ENCODE measurements at places on chromosomes 4 and X.

GRCh38 chr4:83828601-83829000, 292.7 kb downstream of the GPAT3 start:
- DNase-seq = no peak

DNA sequence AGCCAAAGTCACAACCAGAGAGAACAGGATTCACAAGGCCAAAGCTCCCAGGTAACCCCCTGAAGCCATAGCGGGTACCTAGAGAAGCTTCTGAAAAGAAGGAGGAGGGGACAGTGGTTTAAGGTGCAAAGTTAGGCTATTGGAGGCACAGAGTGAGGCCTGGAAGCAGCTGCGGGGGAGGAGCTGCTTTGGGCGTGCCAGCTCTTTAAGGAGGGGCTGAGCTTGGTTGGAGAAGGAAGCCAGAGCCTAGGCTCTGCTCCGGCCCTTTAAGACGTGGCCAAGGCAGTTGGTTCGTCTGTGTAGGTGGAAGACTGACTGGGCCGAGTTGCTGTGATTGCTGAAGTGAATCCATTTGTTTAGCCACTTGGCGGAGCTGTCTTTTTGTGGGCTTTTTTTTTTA, 1.5 kb downstream of the KLF8 start:
- DNase-seq = no peak

GRCh38 chrX:19443869-19444526, 71.3 kb downstream of the MAP3K15 start:
- no peak for DNase-seq

- DNase-seq = no peak
Measured at GRCh38 chr4:25986807-25987206, 72.8 kb downstream of the SMIM20 start.

- no peak for DNase-seq
Measured at GRCh38 chr4:67674098-67674497, 26.9 kb downstream of the UBA6 start.

GRCh38 chr4:153480704-153481103, 14.5 kb downstream of the TMEM131L start:
- DNase-seq = no peak

- no peak for DNase-seq
Measured at GRCh38 chr4:161892951-161893350, 270.8 kb downstream of the FSTL5 start.

GRCh38 chr4:24002330-24002966, 112.6 kb upstream of the PPARGC1A start:
- DNase-seq = no peak

- no peak for DNase-seq
Measured at GRCh38 chr4:93261207-93261606, 567.3 kb upstream of the ATOH1 start.

- DNase-seq = peak; percentile 50
Measured at GRCh38 chr4:154526151-154526550, 24.0 kb downstream of the PLRG1 start.

GRCh38 chr4:182684796-182685195, 232.4 kb downstream of the DCTD start:
- DNase-seq = no peak

- no peak for DNase-seq
Measured at GRCh38 chr4:74435296-74435695, 9.6 kb upstream of the AREG start.

- DNase-seq = peak; percentile 59
Measured at GRCh38 chrX:55057675-55058249, 17.1 kb upstream of the PAGE2B start.

- no peak for DNase-seq
Measured at GRCh38 chrX:20267931-20268701, 1.4 kb upstream of the RPS6KA3 start.

GRCh38 chr4:114780205-114780604, 181.6 kb downstream of the UGT8 start:
- no peak for DNase-seq

GRCh38 chr4:187017147-187017546, 293.5 kb upstream of the FAT1 start:
- DNase-seq = no peak

GRCh38 chr4:182807767-182808548, 109.2 kb downstream of the DCTD start:
- DNase-seq = peak; percentile 45

- DNase-seq = no peak
Measured at GRCh38 chr4:2076908-2077536, 17.9 kb downstream of the NAT8L start.

DNA sequence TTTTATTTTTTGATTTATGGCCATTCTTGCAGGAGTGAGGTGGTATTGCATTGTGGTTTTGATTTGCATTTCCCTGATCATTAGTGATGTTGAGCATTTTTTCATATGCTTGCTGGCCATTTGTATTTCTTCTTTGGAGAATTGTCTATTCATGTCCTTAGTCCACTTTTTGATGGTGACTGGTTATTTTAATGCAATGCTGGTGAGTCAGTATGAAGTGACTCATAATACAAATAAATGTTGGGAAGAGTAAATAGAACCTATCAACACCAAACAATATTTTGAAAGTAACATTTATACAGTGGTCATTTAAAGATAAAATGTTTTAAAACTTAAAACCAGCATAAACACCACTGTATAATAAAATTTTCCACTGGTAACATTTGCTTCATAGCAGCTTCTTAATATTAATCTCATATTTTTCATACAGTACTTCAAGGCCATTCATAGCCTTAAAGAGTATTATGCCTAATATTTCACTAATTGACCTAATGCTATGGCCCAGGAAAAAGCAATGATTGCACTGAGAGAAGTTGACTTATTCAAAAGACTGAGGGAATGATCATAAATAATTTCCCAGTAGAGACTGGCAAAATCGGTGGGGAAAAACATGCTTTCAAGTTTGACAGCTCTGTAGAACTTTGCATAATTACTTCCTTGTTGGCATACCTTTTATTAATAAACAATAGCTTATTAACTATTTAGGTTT, 33.9 kb downstream of the CASK start:
- no peak for DNase-seq

GRCh38 chrX:35728481-35728880, 69.7 kb upstream of the MAGEB16 start:
- DNase-seq = no peak

GRCh38 chr4:163279713-163280112, 52.7 kb downstream of the NPY1R start:
- DNase-seq = no peak

- DNase-seq = peak; percentile 16
Measured at GRCh38 chr4:77921701-77922100, 59.1 kb downstream of the MRPL1 start.

DNA sequence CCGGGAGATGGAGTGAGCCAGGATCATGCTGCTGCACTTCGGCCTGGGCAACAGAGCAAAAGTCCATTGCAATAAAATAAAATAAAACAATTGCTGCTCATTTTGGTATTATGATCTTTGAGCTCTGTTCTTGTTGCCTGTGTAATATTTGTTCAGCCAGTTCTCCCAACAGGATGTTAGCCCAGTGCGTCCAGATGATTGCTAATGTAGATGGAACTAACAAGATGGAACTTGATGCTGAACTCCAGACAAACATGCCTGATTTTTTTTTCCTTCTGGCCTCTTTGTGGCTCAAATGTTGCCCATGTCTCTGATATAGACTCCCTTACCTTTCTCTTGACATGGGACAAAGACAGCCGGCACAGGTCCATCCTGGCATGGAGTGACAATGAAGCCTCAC, 15.8 kb downstream of the SSX5 start:
- no peak for DNase-seq

- no peak for DNase-seq
Measured at GRCh38 chr4:14387647-14388046, 614.6 kb upstream of the CPEB2 start.

GRCh38 chrX:153731117-153731844, 6.6 kb downstream of the ABCD1 start:
- no peak for DNase-seq

DNA sequence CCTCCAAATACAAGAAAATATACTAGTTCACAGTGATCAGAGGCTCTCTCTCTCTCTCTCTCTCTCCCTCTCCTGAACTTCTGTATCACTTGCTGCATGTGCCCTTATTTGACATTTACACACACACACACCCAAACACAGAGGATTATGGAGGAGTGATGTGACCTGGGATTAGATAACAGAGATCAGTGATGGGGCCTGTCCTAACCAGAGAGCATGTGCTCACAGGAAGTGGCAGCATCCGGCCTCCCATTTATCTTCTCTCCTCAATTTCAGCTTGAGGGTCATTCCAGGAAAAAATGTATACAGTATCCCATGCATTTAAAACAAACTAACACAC, 143.0 kb downstream of the TSPAN5 start:
- DNase-seq = no peak

DNA sequence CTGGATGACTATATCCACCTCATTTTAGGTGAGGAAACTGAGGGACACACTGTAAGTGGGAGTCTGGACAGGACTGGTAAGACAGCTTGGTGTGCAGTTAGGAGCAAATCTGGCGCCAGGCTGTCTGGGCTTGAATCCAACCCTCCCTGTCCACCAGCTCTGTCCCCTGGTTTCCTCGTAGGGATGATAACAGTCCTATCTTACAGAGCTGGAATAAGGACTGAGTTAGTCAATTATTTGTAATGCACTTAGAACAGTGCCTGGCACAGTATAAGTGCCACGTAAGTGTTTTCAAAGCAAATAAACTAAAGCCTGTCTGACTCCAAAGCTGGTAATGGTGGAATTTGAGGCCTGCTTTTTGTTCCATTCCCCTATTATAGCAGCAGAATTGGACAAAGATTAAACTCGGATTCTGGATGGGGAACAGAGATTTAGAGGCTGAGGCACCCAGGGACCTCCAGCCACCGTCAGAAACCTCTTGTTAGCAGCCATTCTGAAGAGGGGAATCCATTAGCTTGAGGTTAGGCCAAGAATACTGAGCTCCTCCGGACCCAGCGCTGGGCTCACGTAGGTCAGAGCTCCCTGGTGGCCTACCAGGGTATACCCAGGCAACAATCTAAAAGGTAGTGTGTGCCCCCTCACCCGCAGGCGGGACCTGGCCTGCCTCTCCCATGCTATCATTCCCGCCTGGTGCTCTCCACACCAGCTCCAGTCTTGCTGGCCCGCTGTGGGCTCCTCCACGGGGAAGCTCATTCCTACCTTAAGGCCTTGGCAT, 102.1 kb downstream of the UCHL1 start:
- peak; percentile 20 for DNase-seq

DNA sequence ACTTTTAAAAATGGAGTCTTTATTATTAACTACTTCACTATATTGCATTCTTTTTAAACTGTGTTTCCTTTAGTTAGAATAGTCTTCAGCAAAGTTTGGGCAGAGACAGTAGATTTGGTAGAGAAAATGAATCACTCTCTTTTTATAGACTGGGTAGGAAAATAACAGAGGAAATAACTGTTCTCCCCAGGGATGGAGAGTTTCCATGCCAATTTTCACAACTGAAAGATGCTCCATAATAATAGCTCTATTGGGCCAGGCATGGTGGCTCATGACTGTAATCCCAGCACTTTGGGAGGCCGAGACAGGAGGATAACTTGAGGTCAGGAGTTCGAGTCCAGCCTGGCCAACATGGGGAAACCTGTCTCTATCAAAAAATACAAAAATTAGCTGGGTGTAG, 13.1 kb downstream of the HSD17B13 start:
- DNase-seq = no peak

- no peak for DNase-seq
Measured at GRCh38 chrX:47579537-47579936, 2.7 kb upstream of the TIMP1 start.
